Body of pancreas (tissue), 4 donors: ENCODE measurements at places on chromosomes 11 and 22. TPM values are rescaled to one million over a fixed set of nuclear protein-coding genes. Genes with fewer than 3 reads are reported as not detected.
A peak's percentile ranks its signal among the peaks of the same experiment; 100 is the strongest.

DNA sequence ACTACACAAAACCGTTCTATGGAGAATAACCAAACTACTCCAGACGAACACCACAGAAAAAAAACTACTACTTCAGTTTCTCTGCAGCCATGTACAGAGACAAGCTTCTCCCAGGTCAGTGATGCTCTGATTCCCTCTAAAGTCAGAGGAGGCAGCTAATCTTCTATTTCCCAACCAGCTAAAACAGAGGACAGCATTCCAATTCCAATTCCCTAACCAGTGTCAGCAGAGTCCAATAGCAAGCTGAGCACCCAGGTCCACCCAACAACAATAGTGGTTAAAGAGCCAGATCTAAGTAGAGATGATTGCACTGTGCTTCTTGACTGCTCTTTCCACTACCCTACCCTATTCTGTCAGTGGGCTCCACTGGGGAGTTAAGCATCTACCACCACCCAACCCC is 6.7 kb downstream of the XKR3 start:
- H3K4me3 ChIP-seq: no peak overlapping the region
- no peak for DNase-seq
- no peak overlapping the region for H3K27ac ChIP-seq
- no peaks in the 10 kb centered on the region for H3K27me3 ChIP-seq
- no peaks in the 10 kb centered on the region for H3K4me1 ChIP-seq
- no peaks in the 10 kb centered on the region for H3K36me3 ChIP-seq

GRCh38 chr11:10204021-10204420 is 90.0 kb downstream of the SBF2 start:
- H3K27ac ChIP-seq: no peak overlapping the region
- no peak overlapping the region for H3K4me3 ChIP-seq
- no peak for DNase-seq

- peak; percentile 25 for DNase-seq
- no peak overlapping the region for H3K27ac ChIP-seq
- no peaks in the 10 kb centered on the region for H3K4me1 ChIP-seq
- H3K27me3 ChIP-seq: no peaks in the 10 kb centered on the region
- no peaks in the 10 kb centered on the region for H3K36me3 ChIP-seq
- no peak overlapping the region for H3K4me3 ChIP-seq
Observed at GRCh38 chr11:126702987-126703386, 297.6 kb downstream of the KIRREL3 start.

- H3K36me3 ChIP-seq: no peaks in the 10 kb centered on the region
- H3K27ac ChIP-seq: no peak overlapping the region
- H3K4me3 ChIP-seq: no peak overlapping the region
- no peaks in the 10 kb centered on the region for H3K27me3 ChIP-seq
- no peak for DNase-seq
- peaks cover 50% of the 10 kb centered on the region for H3K4me1 ChIP-seq
Observed at GRCh38 chr11:94147433-94147845, 18.8 kb downstream of the PANX1 start.

DNA sequence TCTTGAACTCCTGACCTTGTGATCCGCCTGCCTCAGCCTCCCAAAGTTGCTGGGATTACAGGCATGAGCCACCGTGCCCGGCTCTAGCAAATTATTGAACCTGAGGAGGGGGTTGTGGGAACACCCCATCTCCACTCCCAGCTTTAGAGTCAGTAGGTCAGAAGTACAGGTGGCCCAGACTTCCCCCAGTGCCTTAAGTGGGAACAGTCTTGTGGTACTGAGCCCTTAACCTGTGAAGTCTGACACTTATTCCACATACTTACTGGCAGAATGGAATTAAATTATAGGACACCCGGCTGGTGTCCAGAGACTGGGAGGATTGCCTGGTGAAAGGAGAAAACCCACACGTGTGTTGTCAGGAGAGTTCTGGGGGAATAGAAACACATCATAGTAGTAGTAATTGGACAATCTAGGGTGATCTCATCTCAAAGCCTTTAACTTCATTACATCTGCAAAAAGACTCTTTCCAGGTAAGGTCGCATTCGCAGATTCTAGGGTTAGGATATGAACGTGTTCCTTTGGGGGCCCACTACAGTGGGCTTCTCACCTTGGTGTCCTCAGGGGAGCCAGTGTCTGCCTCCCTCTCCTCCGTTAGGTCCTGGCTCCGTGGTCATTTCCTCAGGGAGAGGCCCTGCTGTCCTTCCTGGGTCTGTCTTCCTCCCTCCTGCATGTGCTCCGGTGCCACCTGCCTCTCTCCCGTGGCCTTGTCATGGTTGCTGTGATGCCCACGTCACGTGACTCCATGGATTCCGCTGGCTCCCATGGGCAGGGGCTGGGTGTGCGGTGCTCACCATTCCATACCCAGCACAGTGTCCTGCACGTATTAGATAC is 63.8 kb downstream of the BCR start:
- H3K27me3 ChIP-seq: no peaks in the 10 kb centered on the region
- no peak overlapping the region for H3K27ac ChIP-seq
- no peak overlapping the region for H3K4me3 ChIP-seq

DNA sequence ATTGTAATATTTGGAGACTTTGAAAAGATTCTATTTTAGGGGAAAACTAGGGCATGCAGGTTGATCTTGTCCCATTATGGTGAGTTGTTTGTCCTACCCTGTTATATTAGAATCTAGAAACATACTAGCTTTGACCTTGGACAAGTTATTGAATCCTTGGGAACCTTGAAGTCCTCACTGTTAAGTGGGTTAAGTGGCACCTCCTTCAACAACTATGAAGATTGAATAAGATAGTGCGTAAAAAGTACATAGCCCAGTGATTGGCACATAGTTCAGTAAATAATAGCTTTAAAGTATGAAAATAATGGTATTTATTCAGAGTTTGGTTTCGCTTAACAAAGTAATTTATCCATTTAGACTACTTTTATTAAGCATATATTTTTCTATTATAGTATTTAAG is 51.6 kb downstream of the MTMR3 start:
- no peak for DNase-seq
- no peak overlapping the region for H3K4me3 ChIP-seq
- no peaks in the 10 kb centered on the region for H3K27me3 ChIP-seq
- no peak overlapping the region for H3K27ac ChIP-seq
- peaks cover 21% of the 10 kb centered on the region for H3K4me1 ChIP-seq
- no peaks in the 10 kb centered on the region for H3K36me3 ChIP-seq

DNA sequence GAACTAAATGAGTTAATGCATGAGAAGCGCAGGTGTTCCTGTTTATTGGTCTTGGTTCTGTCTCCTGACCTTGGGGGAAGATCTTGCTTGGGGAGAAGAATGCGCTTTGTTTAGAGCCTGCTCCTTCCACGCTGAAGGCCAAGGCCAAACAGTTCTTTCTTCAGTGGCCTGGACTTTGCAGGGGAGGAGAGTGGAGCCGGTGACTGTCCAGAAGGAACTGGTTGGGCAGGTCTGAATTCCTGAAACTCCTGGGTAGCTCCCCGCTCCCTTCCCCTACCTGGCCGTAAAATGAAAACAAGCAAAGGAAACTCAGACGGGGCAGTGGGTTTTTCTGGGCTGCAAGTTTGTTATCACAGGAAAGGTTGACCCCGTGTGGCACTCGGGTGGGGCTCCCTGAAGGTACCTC is 3.6 kb downstream of the ARHGAP8 start:
- DNase-seq: peak; percentile 75
- H3K27ac ChIP-seq: peak overlapping the region; percentile 48
- no peak overlapping the region for H3K4me3 ChIP-seq
- no peaks in the 10 kb centered on the region for H3K36me3 ChIP-seq
- peaks cover 43% of the 10 kb centered on the region for H3K4me1 ChIP-seq

- no peak overlapping the region for H3K27ac ChIP-seq
- no peaks in the 10 kb centered on the region for H3K4me1 ChIP-seq
- DNase-seq: no peak
- H3K4me3 ChIP-seq: no peak overlapping the region
- H3K36me3 ChIP-seq: no peaks in the 10 kb centered on the region
Observed at GRCh38 chr11:21121991-21122390, 452.6 kb downstream of the NELL1 start.

- peak; percentile 80 for DNase-seq
- H3K4me3 ChIP-seq: no peak overlapping the region
- no peak overlapping the region for H3K27ac ChIP-seq
- H3K36me3 ChIP-seq: no peaks in the 10 kb centered on the region
Observed at GRCh38 chr22:24525416-24526037, 29.4 kb downstream of the GUCD1 start.

GRCh38 chr11:94272738-94273313 is 31.6 kb upstream of the IZUMO1R start:
- no peaks in the 10 kb centered on the region for H3K4me1 ChIP-seq
- peak; percentile 7 for DNase-seq

DNA sequence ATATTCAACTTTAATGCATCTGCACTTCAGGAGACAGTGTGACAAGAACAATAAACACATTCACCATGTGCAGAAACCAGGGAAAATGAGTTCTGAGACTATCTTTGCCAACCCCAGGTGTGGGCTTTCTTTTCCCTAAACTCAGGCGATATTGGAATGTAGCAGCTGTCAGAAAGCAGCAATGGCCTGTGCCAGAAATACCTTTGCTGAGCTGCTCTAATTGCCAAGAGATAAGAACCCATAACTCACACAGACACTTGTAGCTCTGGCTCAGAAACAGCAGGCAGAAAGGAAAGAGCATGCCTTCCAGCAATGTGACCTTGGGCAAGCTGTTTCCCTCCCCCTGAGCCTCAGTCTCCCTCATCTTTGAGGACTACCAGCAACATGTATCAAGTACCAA is 77.6 kb downstream of the PLEKHA7 start:
- H3K27ac ChIP-seq: peak overlapping the region; percentile 76
- H3K27me3 ChIP-seq: no peaks in the 10 kb centered on the region
- peaks cover 57% of the 10 kb centered on the region for H3K4me1 ChIP-seq
- peak; percentile 67 for DNase-seq
- H3K36me3 ChIP-seq: no peaks in the 10 kb centered on the region

DNA sequence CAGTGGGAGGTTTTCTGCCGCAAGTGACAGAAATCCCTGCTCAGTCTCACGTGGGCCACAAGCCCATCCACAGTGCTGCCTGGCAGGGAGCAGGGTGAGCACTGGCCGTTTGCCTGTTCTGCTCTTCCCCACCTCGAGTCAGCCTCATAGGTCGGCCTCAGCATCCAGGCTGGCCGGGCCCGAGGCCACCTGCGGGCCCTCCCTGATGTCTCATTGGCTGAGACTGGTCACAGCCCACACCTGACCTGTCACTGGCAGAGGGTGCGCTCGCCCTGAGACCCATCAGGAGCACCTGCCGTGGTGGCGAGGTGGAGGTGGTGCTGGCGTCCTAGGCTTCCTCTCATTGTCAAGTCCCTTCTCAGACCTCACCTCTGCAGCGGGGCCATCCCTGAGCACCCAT is 72.1 kb downstream of the ELFN2 start:
- no peak for DNase-seq
- no peaks in the 10 kb centered on the region for H3K4me1 ChIP-seq
- no peak overlapping the region for H3K4me3 ChIP-seq
- no peaks in the 10 kb centered on the region for H3K36me3 ChIP-seq

DNA sequence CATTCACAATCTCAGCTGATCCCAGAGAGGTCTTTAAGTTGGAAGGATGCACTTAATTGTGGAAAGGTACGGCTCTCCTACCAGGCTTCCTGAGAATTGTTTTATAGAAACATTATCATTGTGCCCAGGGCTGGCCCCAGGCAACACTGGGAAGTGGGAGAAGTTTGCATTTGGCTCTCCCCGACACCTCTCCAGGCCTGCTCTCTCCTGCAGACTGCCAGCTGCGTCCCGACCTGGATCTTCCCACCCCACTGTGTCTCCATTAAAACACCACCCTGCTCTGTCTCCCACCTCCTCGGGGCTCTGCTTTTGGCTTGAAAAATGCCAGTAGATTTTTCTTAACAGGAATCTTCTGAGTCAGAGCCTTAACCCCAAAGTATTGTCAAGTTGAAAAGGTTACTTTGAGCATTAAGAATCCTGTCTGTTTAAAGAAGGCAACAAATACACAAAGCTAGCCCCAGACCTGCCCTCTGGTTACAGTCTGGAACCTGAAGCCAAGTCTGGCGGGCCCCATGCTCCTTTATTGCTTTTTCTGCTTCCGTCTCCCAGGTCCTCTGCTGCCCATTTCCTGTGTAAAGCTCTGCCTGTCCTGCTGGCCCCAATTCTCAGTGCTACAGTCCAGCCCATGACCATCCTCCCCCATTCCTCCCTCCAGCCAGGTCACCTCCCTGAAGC is 530.2 kb downstream of the SOX6 start:
- H3K4me1 ChIP-seq: no peaks in the 10 kb centered on the region
- peak; percentile 17 for DNase-seq
- no peak overlapping the region for H3K4me3 ChIP-seq
- no peaks in the 10 kb centered on the region for H3K27me3 ChIP-seq
- H3K27ac ChIP-seq: no peak overlapping the region
- H3K36me3 ChIP-seq: no peaks in the 10 kb centered on the region

GRCh38 chr22:23220485-23221350 is 40.4 kb downstream of the BCR start:
- H3K36me3 ChIP-seq: no peaks in the 10 kb centered on the region
- H3K4me1 ChIP-seq: peaks cover 66% of the 10 kb centered on the region
- no peaks in the 10 kb centered on the region for H3K27me3 ChIP-seq
- no peak for DNase-seq

DNA sequence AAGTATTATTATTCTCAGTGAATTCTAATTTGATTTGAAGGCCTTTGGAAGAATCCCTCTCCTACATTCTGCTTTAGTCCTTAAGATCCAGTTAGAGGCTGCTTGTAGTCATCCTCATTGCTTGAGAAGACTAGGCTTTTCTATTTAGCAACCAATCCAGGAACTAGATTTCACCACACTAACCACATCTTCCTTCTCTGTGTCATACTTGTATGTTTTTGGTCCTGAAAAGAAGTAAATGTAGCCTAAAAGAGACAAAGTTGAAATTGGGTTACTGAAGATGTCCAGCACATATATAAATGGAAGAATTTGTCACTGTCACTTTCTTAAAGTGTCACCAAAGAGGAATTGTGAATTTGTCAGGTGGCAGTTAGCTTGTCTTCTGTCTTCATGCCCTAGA is 46.6 kb upstream of the MMP7 start:
- no peaks in the 10 kb centered on the region for H3K36me3 ChIP-seq
- no peak overlapping the region for H3K27ac ChIP-seq
- no peak for DNase-seq
- H3K27me3 ChIP-seq: no peaks in the 10 kb centered on the region
- H3K4me1 ChIP-seq: no peaks in the 10 kb centered on the region

DNA sequence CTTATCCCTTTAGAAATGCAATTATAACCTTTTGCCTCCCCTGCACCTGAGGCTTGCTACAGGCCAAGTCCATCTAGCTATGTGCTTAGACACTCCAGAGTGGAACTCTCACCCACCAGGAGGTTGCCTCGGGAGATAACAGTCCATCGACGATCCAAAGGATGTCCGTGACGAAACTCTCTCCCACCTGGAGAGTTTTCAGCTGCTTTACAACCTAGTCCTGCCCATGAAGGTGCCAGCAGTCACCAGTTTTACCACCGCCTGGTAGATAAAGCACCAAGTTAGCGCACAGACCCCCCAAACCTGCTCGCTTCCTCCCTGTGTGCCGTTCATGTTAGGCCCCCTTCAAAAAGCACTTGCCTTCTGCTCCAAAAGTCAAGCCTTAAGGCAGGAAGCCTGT is 53.1 kb upstream of the SHISAL1 start:
- H3K27ac ChIP-seq: no peak overlapping the region
- H3K4me1 ChIP-seq: no peaks in the 10 kb centered on the region
- H3K36me3 ChIP-seq: no peaks in the 10 kb centered on the region
- H3K27me3 ChIP-seq: no peaks in the 10 kb centered on the region

Gene E2F8
- total RNA-seq: not detected

Gene CASP1
- 1.3 TPM for total RNA-seq

Gene KCNQ1OT1
- 9.2 TPM for total RNA-seq

Gene CSF2RB
- 2.0 TPM for total RNA-seq

Gene SLC5A12
- not detected for total RNA-seq

Gene FHIP1B
- total RNA-seq: 54.7 TPM

Gene RBM4B
- total RNA-seq: 13.2 TPM

Gene SLC17A6
- total RNA-seq: not detected

Gene CLCF1
- total RNA-seq: 2.3 TPM
